Uterus (tissue), 4 donors: ENCODE measurements at places on chromosomes 16 and 17. TPM values are rescaled to one million over a fixed set of nuclear protein-coding genes. Genes with fewer than 3 reads are reported as not detected.

DNA sequence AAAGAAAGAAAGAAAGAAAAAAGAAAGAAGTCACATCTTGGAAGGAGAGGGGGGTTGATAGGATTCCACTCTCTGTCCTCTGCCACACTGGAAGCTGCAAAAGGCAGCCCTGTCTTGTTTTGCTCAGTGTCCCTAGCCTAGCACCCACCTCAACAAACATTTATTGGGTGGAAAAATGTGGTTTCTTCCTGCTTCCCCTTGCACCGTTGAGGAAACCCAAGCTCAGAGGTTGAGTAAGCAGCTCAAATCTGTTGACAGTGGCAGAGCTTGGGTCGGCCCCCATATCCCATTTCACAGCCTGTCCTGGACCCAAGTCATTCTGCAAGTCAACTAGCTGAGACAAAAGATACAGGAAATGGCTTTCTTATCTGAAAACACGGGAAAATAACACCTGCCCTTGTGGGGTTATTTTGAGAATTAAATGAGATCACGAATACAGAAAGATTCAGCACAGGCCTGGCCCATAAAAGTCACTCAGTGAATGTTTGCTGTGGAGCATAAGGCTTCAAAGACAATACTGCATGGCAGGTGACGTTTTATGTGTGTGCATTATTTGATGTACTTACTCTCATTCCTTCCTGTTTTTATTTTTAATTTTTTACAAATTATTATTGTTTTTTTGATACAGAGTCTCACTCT is 63.6 kb downstream of the SCNN1B start:
- DNase-seq = no peak

- DNase-seq = no peak
Observed at GRCh38 chr17:79677646-79678045, 53.1 kb upstream of the ENPP7 start.

The MYCBPAP gene
- total RNA-seq = 3.8 TPM

The KRTAP1-1 gene
- total RNA-seq = not detected

The CLDN9 gene
- not detected for total RNA-seq
